HCT116 (cell line): ENCODE measurements at places on chromosomes 1 and 21.

GRCh38 chr1:6154525-6155319 lies 25.4 kb downstream of the CHD5 start:
- no peak for DNase-seq

DNA sequence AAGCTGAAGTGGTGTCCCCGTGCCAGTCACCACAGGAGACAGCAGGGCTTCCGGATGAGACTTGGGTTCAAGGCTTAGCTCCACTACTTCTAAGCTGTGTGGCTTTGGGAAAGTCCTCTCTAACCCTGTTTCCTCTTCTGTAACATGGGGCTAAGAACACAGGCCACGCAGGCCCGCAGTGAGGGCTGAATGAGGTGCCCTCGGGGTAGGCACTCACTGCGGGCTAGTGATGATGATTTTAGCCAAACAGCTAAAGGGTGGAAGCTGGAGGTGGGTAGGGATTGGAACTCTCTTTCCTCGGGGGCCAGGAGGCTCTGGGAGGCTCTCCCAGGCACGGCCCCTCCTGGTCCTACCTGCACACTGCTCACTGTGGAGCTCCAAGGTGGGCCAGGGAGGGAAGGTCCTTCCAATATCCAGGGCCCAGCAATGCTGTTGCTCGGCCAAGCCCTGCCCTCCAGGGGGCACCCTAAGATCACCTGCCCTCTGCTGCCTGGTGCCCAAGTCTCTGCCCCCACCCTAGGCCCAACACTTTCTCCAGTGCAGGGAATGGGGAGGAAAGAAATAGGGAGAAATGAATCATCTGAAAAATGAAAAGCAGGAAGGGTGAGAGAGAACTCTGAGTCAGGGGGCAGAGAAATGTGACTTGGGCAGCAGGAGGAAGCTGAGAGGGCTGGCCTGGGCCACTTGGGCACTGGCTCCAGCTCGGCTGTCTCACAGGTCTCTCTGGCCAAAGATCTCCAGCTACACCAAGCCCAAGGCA lies 19.2 kb upstream of the EVA1B start:
- DNase-seq: no peak

- DNase-seq: peak; percentile 65
Observed at GRCh38 chr1:43270421-43271095, 775 bp downstream of the TMEM125 start.

- DNase-seq: no peak
Observed at GRCh38 chr1:167659450-167659849, 29.4 kb downstream of the RCSD1 start.

GRCh38 chr1:234000557-234001041 lies 96.1 kb downstream of the SLC35F3 start:
- DNase-seq: no peak

DNA sequence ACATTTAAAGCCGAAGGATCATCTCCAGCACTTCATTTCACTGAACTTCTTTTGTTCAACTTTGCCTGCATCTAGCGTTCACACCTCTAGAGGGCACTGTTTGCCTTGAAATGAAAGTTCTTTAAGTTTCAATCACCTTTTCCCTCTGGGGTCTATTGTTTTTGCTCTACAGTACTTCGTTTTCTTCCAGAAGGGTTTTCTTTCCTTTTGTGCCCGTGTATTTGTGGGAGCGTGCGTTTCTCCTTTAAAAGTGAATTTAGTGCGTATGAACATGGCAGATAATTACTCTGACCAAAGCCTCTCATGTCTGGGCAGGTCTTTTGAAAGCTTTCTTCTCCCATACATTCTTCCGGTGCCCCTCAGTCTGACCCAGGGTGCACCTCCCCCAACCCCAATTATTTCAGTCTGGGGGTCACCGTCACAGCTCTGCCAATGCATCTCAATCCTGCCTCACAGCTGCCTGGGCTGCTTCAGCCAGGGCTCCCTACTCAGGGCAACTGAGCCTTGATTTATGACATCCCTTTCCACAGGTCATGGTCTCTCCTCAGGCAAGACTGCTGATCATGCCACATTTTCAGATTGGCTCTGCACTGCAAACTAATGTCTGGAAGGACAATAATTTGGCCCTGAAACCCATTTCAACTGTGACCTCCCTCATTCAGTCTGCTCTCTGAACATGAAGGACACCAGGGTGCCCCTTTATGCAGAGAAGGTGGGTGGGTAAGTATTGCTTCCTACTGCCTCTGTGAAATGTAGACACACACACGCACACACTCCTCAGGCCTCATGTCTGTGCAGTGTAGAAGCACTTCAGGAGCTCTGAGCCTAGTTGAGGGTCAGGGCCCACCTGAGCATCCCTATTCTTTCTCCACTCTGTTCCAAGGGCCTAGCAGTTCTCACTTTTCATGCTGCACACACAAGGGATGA lies 88.6 kb downstream of the NUF2 start:
- peak; percentile 48 for DNase-seq

- DNase-seq: no peak
Observed at GRCh38 chr1:91015358-91015780, 6.5 kb downstream of the ZNF644 start.

GRCh38 chr1:153962088-153963029 lies 978 bp downstream of the SLC39A1 start:
- no peak for DNase-seq

DNA sequence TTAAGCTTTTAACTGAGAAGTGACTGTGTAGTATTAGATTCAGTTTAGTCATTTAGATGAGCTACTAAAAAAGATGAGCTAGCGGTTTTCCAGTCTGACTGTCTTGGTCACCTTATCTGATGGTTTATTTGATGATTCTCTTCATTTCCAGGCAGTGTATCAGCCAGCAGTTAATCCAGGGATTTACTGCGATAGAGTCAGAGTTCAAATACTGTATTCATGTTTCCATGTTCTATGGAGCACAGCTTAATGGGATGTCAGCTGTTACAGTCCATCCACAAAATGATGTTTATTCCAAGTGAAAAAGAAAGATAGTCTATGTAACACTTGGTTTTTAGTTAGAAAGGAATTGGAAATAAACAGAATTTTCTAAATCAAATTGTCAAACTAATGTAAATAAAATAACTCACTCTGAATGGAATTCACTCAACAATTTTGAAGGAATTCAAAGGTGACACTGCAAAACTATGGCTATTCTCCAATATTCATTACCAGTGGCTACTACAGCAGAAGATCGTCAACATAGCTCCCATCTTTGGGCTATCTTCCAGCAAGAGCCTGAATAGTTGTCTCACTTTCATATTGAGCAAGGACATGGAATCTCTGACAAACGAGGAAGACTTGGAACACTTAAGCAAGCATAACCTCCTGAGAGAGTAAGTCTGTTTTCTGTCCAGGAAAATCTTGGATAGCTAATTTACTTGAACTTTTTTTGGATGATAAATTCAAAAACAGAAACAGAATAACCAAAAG lies 54.6 kb upstream of the DPT start:
- DNase-seq: no peak

DNA sequence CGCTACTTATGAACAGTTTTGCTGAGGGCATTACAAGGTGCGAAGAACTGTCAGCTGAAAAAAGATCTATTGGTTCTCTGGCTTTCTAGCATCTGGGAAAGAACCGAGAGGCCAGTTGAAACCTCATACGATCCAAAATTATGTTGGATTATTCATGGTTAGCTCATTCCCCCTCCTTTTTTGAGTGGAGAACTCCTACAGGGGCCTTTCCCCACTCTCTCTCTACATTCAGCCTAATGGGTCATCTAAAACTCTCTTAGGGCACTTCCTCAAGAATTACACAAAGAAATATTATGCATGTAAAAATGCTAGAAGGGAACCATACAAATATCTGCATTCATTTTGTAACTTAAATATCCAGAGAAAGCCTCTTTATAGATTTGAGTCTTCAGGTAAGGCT lies 358.2 kb downstream of the ADGRL2 start:
- DNase-seq: no peak

DNA sequence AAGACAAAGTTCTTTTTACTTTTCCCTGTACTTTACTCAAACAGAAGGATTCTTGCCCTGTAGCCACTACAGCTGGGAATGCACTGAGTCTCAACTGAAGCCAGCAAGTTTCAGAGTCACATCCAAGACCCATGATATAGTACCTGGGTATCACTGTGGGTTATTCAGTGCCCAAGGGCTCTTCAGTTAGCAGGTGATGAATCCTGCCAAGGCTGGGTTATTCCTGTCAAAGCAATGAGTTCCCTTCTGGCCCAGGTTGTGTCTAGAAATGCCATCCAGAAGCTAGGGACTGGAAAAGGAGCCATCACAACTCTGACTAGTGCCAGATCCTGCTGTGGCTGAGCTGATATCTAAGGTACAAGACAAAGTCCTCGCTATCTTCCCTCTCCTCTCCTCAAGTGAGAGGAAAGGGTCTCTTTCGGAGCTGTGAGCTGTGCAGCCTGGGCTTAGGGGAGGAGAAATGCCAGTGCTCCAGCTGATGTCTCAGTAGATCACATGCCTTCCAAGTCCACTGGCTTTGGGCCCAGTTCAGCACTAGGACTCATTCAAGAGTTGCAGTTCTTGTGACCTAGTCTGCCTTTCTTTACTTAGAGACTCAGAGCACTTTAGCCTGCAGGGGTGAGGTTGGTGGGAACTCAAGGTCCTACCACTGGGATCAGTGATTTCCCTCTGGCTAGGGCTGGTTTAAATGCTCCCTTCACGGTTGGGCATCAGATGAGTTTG lies 369.4 kb downstream of the TBX15 start:
- no peak for DNase-seq

- DNase-seq: no peak
Observed at GRCh38 chr1:185404907-185405568, 88.0 kb upstream of the IVNS1ABP start.

DNA sequence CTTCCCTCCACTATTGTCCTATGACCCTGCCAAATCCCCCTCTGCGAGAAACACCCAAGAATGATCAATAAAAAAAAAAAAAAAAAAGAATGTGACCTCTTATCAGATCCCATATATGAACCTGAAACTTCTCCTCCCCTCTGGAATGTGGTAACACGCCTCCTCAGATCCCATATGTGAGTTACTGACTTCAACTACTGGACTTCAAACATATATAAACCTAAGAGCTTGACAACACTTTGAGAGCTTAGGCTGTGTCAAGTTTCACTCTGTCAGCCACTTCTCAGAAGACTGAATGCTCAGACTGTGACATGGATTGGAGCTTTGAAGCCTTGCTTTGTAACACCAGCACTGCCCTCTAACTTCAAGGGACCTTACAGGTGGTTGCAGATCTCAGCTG lies 148.4 kb downstream of the COP1 start:
- DNase-seq: no peak

DNA sequence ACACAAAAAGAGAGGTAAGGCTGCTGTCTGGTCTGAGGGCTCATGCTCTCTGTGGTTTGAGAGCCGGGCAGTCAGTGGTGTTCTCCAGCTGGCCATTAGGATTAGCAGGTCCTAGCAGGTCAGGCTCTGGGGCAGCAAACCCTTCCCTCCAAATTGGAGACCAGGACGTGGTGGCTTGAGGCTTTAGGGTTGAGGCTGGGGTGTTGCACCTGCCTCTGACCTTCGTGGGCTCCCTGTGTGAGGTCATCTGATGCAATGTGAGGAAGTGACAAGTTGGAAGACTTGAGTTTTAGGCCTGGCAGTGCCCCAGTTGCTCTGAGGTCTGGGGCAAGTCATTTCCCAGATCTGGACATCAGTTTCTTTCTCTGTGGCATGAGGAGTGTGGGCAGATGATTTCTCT lies 24.4 kb downstream of the SZRD1 start:
- no peak for DNase-seq

DNA sequence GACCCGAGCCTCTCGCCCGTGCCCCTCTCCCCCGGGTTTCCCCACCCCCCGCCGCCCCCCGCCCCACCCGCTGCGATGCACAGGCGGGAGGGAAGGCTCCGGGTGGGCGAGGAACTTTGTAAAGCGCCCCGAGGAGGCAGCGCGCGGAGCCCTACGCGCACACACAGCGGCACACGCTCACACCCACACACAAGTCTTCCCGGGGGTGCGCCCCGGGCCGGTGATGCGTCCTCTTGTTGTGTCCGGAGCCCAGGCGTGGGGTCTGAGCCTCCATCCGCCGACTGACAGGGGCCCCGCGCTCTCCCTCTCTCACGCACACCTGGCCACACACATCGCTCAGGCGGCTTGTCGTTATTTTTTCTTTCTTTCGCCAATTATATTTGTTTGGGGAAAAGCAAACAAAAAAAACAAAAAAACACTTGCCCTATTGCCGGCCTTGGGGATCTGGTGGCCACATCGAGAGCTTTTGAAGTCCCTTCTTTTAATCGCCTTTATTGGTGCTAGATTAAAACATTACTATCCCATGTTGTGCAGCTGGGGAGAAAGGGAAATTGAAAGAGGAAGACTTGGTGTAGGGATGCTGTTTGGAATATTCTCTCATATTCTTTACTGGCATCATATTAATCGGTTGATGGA lies 770 bp downstream of the NTNG1 start:
- DNase-seq: no peak

DNA sequence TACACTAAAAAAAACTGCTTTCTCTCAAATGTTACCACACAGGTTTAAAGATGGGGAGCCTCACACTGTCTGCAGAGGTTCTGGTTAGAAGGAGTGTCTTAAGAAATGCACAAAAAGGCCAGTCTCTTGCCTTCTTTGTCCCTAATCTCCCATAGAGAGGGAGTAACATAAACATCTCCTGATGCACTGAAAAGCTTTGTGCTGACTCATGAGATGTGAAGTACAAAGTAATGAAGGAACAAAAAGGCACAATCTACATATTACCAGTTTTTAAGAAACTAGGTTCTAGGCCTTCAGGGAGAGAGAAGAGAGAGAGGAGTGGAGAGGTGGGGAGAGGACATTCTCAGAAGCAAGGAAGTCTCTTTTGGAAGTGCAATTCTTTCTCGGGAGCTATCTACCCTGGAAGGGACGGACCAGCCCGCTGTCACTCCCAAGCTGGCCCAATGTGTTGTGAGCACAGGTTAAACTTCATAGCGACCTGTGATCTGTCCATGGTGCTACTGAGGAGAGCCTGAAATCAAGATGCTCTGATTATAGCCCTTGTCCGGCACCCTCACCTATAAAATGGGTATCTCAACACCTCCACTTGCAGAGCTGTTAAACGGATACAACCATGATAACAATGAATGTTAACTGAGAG lies 458.1 kb downstream of the DISC1 start:
- no peak for DNase-seq

DNA sequence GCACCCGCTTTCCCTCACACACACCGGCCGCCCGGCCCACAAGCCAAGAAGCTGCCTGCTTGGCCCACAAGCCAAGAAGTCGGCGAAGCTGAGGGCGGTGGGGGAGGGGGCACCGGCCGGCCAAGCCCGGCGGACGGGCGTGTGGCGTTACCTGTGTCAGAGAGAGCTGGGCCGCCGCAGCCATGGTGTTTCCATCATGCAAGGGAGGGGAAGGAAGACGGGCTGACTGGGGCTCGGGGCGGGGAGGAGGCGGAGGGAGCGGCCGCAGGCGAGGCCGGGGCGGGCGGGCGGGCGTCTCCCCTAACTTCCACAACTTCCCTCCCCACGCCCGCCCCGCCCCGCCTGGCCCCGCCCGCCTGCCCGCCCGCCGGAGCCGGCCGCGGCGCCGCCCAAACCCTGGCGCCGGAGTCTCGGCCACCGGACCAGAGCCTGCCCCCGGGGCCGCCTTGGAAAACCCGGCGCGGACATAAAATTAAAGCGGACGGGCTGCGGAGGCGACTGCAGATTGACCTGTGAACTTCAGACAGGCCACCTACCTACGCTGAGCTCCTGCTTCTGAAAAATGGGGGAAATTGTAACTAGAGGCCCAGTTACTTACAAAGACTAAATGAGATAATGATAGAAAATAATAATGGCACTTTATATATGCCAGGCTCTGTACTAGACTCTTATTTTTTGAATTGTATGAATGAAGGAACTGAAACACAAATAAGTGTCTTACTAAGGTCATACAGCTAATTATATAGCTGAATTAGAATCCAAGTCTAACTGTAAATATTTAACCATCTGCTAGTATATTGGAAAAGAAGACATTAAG lies at the start of gene EPS15:
Gene EPS15, minus strand, starts transcription at position 219 of the 817 bp plus-strand sequence. Its CDS starts 35 bp downstream, at position 184.
- DNase-seq: peak; percentile 72

GRCh38 chr1:8412183-8412831 lies 94.4 kb downstream of the SLC45A1 start:
- DNase-seq: no peak
